ENCODE measurements at places on chromosomes 2 and 18.
A peak's percentile ranks its signal among the peaks of the same experiment; 100 is the strongest.

GRCh38 chr2:58350484-58350883, 109.4 kb upstream of the FANCL start:
- no peak for DNase-seq

- peak; percentile 44 for DNase-seq
Measured at GRCh38 chr18:12307701-12308385, at the start of gene TUBB6. TSS of gene TUBB6 (plus strand) at chr18:12308241. CDS start at chr18:12308293, 52 bp downstream.

DNA sequence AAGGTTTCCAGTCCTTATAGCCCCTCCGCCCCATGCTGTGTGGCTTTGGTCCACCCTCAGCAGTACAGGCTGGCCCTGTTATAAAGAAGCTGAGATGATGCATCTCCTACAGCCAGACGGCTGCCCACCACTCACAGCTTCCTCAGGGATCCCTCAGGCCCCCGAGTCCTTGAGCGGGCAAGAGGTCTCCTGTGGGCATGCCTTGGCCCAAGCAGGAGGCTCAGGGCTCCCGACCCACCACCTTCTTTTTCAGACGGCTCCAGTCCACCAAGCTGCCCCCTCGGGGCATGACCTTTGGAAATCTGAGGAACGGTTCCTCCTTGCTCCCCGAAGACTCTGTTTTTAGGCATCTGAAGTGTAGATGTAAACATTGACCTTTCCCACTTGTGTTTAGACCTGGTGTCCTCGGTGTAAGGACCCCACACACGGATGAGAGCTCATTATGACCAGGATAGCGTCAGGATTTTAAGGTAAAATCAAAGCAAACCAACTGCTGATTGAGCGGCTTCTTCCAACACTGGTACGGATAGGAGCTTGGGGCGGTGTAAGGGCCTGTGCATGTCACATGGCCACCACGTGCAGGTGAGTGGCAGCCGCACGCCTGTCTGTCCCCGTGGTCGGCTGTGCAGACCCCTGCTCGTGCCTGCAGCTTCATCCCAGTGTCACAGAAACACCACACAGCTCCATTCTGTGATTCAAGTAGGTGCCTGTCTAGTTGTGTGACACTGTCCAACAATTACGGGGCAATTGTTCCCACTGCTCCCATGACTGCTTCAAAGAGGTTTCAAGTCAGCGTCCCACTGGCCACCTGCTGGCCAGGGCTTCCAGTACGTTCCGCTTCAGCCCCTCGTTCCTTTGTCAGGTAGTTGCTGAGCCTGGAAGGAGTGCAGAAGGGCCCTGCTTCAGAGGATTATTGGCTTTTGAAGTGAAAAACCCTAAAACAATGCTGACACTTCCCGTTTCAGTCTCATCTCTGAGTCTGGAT, 74.7 kb downstream of the NDUFA10 start:
- no peak for DNase-seq

DNA sequence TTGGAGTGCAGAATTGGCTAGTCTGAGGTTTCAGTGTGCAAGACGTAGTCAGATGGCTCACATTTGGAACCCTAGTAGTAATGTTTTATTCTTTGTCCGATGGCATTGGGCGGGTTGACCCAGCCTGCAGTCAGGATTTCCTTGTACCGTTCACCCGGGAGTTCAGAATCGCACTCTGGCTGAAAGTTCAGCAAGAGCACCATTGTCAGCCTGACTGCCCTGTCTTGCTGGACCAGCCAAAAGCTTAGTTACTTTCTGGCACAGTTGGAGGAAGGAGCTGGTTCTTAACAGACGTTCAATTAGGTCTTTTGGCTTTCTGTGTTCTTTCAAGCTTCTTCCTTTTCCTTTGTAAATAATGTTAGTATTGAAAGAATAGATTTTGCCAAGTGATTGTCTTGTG, 18.6 kb downstream of the RMC1 start:
- no peak for DNase-seq

- DNase-seq: no peak
Measured at GRCh38 chr2:240405684-240406313, 29.7 kb upstream of the GPC1 start.

- no peak for DNase-seq
Measured at GRCh38 chr2:174660984-174661675, 63.5 kb upstream of the WIPF1 start.

DNA sequence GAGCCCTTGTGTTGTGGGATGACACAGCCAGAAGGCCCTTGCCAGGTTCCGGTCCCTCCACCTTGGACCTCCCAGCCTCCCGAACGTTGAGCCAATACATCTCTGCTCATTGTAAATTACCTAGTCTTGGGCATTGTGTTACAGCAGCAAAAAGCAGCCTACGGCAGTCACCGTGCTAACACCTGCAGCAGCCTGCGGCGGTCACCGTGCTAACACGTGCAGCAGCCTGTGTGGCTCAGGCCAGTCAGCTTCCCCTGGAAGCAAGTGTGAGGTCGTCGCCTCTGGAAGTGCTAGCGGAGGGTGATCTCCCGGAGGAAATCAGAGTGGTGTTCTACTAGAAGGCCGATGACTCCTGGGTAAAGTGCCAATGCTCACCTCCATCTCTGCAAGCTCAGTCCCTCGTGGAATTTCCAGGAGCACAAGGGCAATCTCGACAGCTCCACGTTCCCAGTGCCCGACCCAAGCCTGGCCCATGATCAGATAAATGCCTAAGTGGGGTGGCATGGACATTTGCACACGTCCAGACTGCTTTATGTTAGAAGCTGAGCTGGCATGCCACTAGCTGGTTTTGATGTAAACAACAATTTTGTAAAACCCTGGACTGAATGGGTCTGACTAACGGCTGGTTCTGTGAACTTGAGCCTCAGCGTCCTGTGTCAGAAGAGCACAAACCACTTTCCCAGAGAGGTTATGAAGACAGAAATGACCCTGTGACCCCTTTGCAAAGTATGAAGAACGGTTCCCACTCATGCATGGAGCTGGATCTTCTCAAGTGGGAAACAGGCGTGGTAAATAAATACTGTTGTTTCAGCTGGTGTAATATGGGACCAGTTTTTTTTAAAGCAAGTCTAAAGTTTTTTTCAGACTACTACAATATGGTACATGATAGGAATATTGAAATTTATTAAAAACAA, 11.4 kb upstream of the CNDP1 start:
- DNase-seq: no peak

- DNase-seq: no peak
Measured at GRCh38 chr2:144041612-144042011, 478.3 kb downstream of the ZEB2 start.

DNA sequence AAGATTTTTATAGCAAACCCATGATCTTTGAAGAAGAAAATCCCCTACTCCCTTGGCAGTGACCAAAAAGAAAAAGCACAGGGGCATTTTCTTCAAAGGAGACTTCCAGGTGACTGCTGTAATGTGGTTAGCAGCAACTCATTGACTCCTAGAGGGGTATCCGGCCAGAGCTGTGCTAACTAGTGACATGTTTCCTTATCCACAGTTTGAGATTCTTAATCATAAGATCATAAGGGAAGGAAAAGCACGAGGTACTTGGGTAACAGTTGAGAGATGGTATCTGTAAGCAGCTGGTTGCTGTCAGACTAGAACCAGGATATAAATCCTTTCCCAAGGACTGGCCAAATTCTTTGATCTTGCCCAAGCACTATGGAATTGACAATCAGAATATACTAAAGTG, 124.7 kb downstream of the MREG start:
- DNase-seq: no peak

GRCh38 chr18:2281523-2282199, 289.6 kb downstream of the METTL4 start:
- no peak for DNase-seq

DNA sequence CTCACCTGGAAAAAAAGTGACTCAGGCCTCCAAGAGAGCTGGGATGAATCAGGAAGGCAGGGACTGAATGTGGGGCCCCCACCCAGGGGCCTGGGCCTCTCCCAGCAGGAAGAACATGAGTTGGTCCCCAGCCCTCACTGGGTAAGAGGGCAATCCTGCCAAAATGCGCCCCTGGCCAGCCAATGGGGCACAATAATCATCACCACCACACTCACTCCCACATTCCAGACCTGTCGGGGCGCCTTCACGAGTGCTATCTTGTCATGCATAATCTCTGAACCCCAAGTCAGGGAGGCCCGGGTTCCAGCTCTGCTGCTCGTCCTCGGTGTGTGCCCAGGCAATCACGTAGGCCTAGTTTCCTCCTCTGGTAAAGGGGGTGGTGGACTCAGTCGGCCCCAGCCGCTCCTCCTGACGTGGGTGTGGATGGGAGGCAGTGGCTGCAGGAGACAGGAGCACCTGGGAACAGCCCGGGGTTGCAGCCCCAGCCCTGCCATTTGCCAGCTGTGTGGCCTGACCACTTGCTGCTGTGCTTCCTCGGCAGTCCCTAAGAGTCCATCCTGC, 115.1 kb downstream of the CYP26B1 start:
- no peak for DNase-seq

DNA sequence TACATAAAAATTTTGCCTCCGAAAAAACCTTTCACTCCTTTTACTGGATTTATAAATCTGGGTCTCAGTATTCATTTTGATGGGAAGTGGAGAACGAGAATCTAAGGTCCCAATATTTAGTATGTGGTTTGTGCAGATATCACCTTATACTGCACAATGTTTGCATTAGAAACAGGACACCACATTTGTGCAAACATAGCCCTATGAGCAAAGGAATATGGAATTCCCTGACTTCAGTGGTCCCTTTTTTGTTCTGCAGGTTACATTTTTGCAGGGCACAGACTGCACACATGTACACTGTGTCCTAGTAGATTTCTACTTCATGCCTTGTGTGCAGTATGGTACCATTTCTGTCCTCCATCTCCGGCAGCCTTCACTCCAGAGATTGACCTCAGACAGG, 130.0 kb downstream of the CDH19 start:
- DNase-seq: no peak

GRCh38 chr2:127535422-127535901, at the start of gene MYO7B:
TSS of gene MYO7B (plus strand) at chr2:127535683. CDS start at chr2:127559723, 24,040 bp downstream.
- peak; percentile 91 for DNase-seq

DNA sequence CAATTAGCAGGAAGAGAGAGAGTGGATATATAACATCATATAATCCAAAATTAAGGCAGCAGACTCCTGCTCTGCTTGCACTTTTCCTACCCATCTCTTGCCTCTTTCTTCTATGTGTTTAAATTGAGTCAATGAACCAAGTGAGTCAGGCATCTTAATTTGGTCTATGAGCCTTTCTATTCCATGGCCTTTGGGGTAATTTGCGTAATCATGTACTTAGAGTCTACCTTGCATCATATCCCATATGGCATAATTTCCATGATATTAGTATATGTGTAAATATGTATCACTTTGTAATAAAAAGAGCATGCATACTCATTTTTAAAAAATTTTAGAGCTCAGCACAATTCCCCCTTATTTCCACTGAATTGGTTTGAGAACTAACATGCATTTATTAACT, 555.2 kb downstream of the STK39 start:
- DNase-seq: no peak

- DNase-seq: no peak
Measured at GRCh38 chr2:48065096-48065495, 158.8 kb upstream of the FBXO11 start.

DNA sequence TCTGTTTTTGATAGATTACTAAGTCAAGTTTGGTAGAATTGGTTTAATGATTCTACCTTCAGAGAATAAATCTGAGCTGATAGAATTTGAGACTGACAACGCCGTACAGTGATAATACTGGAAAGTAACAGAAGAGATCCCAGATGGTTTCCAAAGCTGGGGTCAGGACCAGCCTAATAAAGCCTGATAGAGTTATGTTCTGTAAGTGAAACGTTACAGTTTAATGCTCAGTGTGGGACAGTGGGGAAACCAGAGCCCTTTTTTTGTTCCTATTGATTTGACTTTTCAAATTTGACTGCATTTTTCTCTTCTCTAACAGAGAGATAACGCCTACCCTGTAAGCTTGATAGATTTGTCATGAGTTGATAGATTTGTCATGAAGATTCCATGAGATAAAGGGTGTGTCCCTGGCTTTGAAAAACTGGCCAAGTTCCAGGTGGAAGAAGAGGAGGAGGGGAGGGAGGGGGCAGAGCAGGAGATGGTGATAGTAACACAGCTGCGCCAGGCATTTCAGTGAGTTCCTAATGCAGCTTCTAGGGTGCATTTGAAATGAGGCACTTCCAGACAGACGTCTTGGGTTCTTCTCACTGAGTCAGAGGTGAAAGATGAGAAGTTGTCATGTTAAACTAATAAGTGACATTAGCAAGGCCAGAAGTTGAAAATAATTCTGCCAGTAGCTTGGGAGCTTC, 65.1 kb downstream of the CERS6 start:
- DNase-seq: no peak
